Left kidney (tissue), 8 donors: ENCODE measurements at places on chromosomes 3 and 15. TPM values are rescaled to one million over a fixed set of nuclear protein-coding genes. Genes with fewer than 3 reads are reported as not detected.

The ADAMTS9 gene
- 174 TPM for polyA plus RNA-seq

GRCh38 chr15:58585693-58586443 is 154.1 kb downstream of the LIPC start:
- no peak for DNase-seq

DNA sequence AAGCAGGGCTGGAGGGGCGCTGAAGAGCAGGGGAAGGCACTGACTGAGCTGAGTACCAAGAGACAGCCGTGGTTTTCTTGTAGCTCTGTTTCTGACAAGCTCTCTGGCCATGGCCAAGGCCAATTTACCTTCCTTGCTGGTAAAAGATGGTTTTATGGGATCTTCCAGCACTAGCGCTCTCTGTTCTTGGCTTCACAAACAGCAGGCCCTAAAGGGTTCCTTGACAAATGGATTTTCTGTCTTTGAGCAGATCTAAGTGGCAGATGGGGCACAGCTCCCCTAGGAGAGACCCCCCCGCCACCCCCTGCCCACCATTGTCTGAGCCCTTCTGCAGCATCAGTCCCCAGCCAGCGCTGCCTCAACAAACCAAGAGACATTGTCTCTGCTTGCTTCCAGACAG is 66.6 kb downstream of the GAP43 start:
- no peak for DNase-seq

- DNase-seq = peak; percentile 8
Measured at GRCh38 chr15:40695469-40695890, 506 bp downstream of the RAD51 start.

GRCh38 chr3:16842272-16843270 is 42.2 kb upstream of the PLCL2 start:
- peak; percentile 24 for DNase-seq

The GPR27 gene
- polyA plus RNA-seq = 8.7 TPM

The CCDC174 gene
- polyA plus RNA-seq = 36.8 TPM

The TMA7 gene
- 240 TPM for polyA plus RNA-seq

DNA sequence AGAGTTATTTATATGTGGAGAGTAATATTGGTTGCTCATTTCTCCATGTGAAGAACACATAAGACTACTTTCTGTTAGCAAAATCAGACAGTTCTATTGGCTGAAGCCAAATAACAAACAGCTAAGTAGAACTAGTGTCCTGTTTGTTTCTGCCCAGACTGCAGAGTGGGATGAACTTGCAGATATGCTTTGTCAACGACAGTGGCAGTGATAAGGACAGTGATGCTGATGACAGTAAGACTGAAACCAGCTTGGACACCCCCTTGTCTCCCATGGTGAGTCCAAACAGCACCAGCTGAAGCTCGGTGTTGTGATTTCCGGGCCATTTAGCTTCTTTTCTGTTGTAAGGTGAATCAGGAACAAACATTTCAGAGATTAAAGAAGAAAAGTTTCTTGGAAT is 102.6 kb upstream of the IL12A start:
- DNase-seq = no peak

DNA sequence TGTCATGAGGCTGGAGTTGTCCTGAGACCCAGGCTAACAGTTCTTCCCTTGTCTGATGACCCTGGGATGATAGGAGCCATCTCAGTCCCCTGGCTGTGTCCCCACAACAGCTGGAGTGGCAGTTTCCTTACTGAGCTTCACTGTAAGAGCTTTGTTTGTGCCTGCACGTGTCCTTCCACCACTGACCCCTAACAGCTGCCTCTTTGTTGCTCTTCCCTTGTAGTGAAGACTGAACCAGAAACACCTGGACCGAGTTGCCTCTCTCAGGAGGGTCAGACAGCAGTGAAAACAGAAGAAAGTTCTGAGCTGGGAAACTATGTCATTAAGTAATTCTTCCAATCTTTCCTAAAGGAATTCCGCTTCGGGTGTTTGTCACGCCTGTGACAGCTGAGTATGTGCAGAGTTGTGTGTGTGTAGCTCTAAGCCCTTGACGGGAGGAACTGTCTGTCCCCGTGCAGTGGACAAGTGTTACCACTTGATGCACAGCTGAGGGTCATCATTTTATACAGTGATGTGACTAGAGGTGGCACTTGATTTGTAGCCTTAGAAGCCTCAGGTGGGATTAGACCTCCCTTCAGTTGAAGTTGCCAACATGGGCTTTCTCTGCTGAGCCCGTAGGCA is 25.0 kb downstream of the MAP6D1 start:
- DNase-seq = no peak

The LHFPL4 gene
- 0.05 TPM for polyA plus RNA-seq

The SCG5 gene
- 18.2 TPM for polyA plus RNA-seq

DNA sequence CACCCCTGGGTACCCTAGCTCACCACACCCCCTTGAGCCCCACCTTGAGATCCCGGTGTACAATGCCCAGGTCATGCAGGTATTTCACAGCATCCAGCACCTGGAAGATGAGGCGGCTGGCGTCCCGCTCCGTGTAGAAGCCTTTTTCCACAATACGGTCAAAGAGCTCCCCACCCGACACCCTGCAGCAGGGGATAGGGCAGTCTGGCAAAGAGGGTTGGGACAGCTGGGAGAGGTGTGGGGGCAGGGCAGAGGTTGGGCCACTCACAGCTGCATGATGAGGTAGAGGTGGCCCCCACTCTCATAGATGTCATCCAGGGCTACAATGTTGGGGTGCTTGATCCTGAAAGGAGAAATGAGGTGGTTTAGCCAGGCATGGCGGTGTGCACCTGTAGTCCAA is 6.9 kb downstream of the CAMK1 start:
- DNase-seq = no peak

- DNase-seq = no peak
Measured at GRCh38 chr3:112133626-112134334, 732 bp upstream of the GCSAM start.

DNA sequence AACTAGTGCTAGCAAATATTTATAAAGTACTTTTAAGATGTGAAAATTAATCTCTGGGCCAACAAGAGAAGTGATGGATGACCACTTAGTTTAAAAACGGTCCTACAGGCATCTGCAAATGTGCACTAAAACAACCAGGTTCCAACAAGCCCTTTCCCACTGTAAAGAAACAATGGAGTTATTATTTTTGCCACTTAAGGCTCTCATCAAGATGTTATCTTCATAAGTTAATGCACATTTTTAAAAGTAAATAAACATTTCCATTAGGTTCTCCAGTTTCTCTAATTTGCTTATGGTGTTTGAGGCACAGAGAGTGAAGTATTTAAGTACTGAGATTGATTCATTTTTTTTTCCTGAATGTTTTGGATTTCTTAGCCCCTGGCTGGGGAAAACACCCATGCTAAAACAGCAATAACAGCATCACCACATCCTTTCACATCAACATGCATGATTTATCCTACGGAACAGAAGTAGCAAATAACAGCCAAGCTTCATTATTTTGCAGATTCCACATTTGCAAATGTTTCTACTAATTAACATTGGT is 20.8 kb downstream of the ABI3BP start:
- no peak for DNase-seq

The GP5 gene
- polyA plus RNA-seq = 0.40 TPM

The CCDC39 gene
- 9.8 TPM for polyA plus RNA-seq

- no peak for DNase-seq
Measured at GRCh38 chr3:69145688-69146087, 23.3 kb upstream of the LMOD3 start.

DNA sequence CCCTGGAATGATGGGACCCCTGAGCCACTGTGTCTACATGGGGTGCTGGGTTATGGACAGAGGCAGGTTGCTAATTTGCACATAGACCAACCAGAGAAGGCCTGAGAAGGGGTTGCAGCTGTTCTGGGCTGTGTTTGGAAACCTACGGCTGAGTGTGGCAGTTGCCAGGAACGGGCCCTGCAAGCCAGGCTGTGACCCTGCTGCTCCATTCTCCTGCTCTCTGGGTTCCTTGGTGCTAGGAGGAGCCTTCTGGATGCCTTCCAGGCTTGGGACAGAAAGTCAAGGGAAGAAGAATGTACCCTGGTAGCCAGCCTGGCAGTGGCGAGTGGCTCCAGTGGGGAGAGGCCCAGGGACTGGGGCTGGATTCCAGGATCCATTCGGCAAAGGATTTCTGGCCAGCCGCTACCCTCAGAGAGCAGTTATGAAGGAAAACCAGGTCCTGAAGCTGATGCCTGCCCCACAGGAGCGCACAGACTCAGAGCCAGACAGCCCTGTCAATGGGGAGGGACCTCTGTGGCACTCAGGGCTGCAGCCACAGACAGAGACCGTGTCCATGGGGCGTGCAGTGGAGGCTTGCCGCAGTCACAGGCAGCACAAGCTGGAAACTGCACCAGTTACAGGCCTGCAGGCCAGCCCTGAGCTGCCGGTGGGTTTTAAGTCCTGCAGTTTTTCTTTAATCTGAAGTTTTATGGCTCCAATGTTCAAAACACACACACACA is 55.1 kb upstream of the ACAD9 start:
- DNase-seq = no peak

The RPN1 gene
- polyA plus RNA-seq = 203 TPM

DNA sequence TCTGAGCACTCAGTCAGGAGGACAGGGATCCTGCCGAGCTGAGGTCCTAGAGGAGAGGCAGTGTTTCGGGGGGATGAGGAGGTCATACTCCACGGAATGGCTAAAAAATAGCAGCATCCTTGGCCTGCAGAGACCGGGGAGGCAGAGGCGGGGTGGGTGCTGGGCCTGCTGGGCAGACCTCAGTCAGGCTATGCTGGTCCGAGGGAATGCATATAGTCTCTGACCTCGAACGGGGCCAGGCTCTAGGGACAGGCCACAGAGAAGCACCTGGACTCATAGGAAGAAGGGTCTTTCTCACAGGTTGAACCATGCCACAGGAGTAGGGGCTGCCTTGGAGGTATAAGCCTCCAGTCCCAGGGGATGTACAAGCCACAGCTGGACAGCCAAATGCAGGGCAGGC is 14.0 kb upstream of the SKIC8 start:
- DNase-seq = no peak

DNA sequence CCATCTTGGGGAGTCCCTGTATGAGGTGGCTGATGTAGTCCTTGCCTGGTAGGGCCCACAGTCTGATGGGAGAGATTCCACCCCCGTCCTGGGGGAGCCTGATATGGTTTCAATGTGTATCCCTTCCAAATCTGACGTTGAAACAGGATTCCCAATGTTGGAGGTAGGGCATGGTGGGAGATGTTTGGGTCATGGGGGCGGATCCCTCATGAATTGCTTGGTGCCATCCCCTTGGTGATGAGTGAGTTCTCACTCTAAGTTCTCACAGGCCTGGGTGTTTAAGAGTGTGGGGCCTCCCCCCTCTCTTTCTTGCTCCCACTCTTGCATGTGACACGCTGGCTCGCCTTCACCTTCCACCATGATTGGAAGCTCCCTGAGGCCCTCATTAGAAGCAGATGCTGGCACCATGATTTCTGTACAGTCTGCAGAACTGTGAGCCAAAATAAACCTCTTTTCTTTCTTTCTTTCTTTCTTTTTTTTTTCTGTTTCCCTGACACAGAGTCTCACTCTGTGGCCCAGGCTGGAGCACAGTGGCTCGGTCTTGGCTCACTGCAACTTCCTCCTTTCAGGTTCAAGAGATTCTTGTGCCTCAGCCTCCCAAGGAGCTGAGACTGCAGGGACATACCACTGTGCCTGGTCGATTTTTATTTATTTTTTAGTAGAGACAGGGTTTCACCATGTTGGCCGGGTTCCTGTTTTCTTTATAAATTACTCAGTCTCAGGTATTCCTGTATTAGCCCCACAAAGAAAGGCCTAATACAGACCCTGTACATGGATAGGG is 28.6 kb downstream of the ITGA11 start:
- DNase-seq = no peak

- DNase-seq = no peak
Measured at GRCh38 chr15:86062646-86063243, 16.9 kb upstream of the AGBL1 start.

The MUC4 gene
- 1.2 TPM for polyA plus RNA-seq

DNA sequence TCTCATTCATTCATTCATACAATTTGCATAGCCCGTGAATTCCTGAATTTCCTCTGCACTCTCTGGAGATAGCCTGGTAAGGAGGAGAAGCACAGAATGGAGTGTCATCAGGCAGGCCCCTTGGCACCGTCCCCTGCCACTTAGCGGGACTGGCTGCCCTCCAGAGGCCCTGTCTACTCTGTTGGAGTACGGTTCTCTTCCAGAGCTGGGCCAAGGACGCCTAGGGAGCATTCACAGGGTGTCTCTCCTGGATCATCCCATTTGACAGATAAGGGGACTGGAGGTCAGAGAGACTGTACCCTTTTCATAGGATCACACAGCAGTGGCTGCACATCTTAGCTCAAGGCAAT is 48.0 kb downstream of the PTH1R start:
- no peak for DNase-seq

- DNase-seq = no peak
Measured at GRCh38 chr3:139441656-139442055, 34.7 kb downstream of the RBP2 start.

DNA sequence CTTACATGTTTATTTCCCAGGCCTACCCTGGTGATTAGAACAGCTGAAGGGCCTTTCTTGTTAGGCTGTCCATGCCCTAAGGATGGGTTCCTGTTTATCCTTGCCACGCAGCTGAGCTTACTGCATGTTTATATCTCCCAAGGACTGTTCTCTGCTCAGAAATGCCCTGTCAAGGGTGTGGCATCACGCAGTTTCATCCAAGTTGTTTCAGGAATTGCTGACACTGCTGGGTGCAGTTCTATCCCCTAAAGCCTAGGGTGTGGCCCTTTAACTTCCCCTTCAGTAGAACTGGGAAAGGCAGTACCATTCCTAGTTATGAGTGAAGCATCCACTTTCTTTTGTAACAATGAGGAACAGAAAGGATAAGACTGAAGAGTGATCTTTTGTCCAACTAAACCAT is 5.0 kb downstream of the ELL3 start:
- DNase-seq = no peak

The GPR15 gene
- not detected for polyA plus RNA-seq

DNA sequence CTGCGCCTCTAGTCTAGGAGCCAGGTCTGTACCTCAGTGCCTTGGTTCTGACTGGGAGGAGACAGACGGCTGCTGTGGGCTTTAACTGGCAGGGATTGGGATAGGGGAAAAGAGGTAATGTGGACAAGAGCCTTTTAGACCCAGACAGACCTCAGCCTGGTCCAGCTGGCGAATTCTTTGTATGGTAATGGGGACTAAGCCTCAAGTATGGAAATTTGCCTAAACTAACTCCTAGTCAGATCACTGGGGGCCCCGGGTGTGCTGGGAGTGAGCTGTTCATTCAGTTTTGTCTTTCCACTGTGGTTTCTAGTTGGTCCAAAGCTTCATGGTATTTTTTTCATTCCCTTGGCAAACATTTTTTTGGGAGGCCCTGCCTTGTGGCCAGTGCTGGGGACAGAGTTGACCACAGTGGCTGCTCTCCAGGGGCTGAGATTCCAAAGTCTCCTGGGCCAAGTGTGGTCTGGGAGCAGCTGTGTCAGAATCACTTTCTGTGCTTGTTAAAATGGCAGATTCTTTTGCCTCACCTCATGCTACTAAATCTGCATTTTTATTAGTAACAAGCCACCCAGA is 261.4 kb upstream of the C2CD4B start:
- DNase-seq = no peak

- DNase-seq = no peak
Measured at GRCh38 chr15:66858423-66859207, 156.6 kb downstream of the SMAD6 start.

DNA sequence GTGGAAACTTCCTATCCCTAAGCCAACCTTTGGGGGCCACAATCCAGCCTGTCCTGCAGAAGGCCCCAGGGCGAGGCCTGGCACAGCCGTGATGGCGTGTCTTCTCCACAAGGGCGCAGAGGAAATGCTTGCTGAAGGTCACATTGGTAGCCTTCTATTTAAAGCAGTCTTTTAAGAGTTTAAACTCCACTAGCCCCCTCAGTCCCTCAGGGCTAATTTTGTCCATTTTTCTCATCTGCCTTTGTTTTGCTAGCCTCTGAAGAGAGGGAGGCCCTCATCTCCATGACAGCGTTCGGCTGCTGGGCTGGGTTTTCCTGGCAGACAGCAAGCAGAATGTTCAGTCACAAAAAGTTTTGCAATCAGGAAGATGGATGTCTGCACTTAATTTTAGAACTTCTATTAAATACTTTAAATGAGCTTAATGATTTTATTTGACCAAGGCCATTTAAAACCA is 40.8 kb downstream of the RARB start:
- peak; percentile 68 for DNase-seq
